Urothelium cell line (cell line): ENCODE measurements at places on chromosomes 2 and 18.

GRCh38 chr2:129178356-129178755, 801.1 kb upstream of the RAB6C start:
- no peak for DNase-seq

DNA sequence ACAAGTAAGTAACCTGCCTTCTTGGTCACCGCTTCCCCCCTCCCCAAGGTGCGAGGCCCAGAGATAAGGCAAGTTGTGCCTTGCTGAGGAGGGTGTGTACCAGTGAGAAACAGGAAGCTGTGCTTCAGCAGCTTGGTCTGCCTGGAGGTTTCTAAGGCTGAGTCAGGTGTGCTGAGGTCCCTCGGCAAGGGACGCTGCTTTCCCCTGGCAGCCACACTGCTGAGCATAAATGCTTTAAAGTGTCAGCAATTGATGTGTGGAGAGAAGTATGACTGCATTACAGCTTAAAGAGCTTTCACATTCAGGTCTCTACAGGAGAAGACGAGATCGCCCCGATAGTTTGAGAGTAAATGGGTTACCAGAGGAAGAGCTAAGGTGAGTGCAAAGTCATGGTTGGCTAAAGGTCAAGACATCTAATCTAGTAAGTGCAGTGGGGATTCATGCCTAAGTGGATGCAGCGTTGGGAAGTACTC, 86.9 kb downstream of the LIMS1 start:
- DNase-seq: peak; percentile 65

- DNase-seq: no peak
Observed at GRCh38 chr2:14297340-14297739, 335.2 kb upstream of the LRATD1 start.

DNA sequence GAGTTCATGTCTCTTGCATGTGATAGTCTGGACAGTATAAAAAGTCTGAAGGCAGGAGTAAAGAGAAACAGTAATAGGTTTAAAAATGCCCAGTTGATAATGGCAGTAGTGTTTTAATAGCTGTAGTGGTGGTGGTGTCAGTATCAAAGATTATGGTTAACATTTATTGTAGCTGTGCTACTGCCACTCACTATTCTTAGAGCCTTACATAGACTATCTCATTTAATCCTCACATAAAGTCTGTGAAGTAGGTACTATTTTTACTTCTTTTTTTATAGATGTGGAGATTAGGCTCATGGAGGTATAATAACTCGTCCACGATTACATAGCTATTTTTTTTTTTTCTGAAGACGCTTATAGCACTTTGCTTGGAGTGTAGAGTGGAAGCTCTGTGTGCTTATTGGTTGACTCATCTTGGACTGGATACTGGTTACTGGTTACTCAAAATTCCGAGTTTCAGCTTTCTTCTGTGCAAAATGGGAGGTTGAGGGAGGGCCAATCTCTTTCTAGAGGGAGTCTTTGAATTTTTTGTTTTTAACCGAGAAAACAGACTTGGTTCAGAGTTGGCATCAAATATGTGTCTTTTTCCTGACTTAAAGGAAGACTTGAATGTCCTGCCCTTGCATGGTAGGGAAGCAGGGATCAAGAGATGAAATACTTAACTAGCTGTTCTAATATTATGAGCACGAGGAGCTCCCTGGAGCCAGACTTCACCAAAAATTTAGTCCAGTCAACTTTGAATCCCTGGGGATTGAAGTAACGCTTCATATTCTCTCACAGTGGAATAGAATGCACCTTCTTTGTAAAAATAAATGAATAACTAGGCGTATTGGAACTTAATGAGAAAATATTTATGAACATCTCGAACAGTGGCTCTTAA, 27.1 kb downstream of the CERS6 start:
- DNase-seq: no peak

DNA sequence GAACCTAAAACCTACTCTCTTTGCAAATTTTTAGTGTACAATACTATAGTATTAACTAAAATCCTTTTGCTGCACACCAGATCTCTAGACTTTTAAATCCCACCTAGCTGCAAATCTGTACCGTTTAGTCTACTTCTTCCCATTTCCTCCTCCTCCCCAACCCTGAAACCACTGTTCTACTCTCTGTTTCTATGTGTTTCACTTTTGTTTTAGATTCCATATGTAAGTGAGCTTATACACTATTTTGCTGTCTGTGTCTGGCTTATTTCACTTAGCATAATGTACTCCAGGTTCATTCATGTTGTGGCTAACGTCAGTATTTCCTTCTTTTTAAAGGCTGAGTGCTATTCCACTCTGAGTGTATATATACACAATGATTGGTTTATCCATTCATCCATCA, 18.4 kb upstream of the DSC2 start:
- no peak for DNase-seq

GRCh38 chr2:145685383-145686050, 1165.6 kb upstream of the ZEB2 start:
- no peak for DNase-seq

- no peak for DNase-seq
Observed at GRCh38 chr2:118675531-118675930, 171.9 kb downstream of the EN1 start.

GRCh38 chr2:193542762-193543161, 1348.0 kb upstream of the TMEFF2 start:
- no peak for DNase-seq

DNA sequence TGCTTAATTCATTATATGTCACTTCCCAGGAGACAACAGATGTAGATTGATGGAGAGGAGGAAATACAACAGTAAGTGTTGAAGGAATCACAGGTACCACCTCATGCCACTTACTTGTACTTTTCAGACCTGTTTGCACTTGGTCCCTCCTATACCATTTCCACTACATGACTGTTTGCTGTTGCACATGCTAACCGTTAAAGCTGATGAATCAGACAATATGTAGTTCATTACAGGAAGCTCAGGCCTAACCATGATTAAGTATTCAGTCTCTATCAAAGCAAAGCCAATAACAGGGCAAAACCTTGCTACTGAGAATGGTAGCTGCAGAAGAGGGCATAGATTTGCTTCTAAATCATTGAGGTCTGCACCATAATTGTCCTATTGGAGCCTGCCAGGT, 30.2 kb upstream of the GRP start:
- DNase-seq: no peak
